Vagina (tissue), 2 donors: ENCODE measurements at places on chromosomes 1 and 21. TPM values are rescaled to one million over a fixed set of nuclear protein-coding genes. Genes with fewer than 3 reads are reported as not detected.

GRCh38 chr1:18868801-18869424, 9.5 kb upstream of the TAS1R2 start:
- DNase-seq: no peak

GRCh38 chr1:34693081-34693480, 61.8 kb upstream of the GJB5 start:
- DNase-seq: peak; percentile 58

- no peak for DNase-seq
These were observed 10.6 kb downstream of the ZZZ3 start for GRCh38 chr1:77671836-77672235.

DNA sequence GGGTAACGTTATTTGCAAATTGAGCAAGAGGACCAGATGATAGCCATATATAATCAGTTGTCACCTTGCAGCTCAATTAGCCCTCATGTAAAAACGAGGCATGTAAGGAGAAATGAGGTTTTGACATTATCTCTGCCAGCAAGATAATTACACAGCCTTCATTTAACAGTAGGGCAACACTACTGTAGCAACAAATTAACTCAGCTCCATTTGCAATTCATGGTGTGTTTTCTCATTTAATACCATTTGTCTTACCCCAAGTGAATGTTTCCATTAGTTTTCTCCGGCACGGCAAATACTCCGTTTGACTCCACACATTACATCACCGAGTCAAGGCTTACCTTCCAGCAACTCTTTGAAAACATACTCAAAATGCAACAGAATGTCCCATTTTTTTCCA, 66.7 kb downstream of the GPATCH2 start:
- DNase-seq: no peak

DNA sequence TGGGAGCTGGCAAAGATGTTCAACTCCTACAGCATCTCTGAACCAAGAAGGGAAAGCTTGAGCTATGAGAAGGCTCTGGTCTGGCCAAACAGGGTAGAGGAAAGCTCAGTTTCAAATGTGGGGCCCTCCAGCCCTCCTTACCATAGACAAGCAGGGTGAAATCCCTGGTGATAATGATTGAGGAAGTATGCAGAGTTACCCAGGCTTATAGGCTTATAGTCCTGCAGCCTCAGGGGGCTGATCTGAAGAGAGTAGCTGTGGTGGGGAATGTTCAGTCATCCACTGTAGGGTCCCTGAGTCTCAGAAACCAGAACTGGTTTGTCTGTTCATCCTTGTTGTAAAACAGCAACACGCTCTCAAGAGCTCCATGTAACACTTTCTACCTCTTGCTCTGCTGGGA, 19.8 kb upstream of the LY9 start:
- DNase-seq: no peak

DNA sequence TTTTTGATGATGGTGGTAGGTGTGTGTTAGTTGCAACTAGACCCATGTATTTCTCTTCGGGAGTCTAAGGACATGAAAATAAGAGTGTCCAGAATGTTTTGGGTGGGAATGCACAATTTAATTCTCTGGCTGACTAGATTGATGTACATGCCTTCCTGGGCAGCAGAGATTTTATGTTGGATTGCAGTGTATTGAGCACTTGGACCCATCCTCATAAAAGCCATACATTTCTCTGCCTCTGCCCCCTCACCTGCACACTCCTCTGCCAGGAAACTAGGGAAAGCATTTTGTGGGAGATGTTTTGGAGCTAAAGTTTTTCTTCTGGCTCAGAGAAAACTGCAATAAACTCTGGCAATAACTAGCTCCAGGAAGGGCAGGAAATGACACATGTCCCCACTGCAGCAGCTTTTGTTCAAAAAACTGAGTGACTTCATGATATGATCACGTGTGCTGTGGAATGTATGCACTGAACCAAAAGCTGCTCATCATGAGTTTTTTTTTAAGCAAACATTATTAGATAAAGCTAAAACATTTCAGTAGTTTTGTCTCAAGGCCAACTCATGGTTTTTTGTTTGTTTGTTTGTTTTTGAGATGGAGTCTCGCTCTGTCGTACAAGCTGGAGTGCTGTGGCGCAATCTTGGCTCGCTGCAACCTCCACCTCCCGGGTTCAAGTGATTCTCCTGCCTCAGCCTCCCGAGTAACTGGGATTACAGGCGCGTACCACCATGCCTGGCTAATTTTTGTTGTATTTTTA, 17.6 kb downstream of the RIT1 start:
- no peak for DNase-seq

GRCh38 chr21:19541602-19542001, 1138.0 kb upstream of the TMPRSS15 start:
- no peak for DNase-seq

DNA sequence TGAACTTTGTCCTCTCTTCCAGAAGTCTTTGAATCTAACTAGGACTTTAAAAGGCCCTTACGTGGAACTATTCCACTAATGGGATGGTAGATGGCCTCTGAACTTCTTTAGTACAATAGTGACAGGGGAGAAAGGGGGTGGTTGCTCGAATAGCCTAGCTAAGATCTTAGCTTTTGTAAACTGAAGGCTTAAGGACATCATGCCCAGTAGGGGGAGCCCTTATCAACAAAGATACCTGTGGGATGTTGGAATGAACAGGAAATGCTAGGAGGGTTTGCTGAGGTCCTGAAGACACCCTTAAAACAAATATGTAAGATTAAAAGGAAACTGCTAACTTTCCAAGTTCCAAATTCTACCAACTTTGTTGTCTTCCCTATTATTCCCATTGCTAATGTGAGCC, 33.2 kb downstream of the NHLH2 start:
- no peak for DNase-seq

DNA sequence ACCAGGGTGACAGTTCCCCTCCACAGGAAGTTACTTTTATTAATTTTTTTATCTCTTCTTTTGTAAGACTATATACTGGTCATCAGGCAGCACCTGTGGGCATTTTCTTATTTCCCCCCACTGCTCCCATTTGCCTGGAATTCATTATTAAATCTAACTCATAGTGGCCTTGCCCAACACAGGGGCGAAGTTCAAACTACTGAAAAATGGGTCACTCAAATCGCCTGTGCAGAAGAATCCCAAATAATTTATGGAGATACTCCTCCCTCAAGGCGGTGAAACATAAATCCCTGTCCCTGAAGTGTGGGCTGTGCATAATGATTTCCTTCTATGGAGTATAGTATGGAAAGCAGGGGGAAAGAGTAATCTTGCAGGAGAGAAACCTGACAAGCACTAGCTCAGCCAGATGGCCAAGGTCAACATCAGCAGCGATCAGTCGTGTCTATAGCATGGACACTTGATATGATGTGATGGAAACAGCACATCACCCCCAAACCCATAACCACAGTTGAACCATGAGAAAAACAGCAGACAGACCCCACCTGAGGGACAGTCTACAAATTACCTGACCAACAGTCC, 7.9 kb downstream of the CAMK2N1 start:
- no peak for DNase-seq

GRCh38 chr1:182614796-182615454, 10.7 kb upstream of the RGS16 start:
- DNase-seq: no peak

GRCh38 chr1:53316424-53316765, 11.5 kb downstream of the LRP8 start:
- DNase-seq: no peak

GRCh38 chr1:51188230-51188629, 47.8 kb upstream of the RNF11 start:
- no peak for DNase-seq

DNA sequence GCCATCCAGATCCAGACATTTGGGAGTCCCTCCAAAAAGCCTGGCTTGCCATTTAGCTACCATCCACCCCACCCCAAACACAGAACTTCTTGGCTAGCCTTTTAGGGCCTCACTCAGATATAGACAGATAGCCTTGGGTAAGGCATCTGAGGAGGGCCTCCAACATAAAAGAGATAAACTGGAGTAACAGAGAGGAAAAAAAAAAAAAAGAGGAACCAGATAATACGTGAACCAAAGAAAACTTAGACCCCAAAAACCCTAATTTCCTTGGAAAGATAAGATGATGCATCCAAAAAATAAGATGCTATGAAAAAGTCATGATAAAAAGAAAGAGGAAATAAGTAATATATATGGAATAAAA, 19.8 kb upstream of the LSS start:
- DNase-seq: no peak

- DNase-seq: no peak
These were observed 1123.1 kb downstream of the PLA2G4A start for GRCh38 chr1:187951817-187952216.

DNA sequence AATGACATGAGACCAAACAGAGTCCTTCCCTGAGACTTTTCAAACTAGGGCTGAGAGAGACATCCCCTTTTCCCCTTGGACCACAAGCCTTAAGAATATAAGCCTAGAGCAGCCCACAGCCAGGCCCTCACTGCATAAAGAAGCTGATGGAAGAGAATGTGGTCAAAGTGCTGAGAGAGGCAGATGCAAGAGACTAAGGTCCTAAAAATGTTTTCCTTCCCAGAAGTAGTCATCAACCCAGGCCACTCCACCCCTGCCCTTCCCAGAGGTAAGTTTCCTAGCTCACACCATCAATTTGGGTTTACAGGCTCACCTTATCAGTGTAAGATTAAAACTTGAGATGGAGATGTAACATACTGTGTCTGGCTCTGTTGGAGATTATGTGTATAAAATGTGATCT, 58.2 kb downstream of the BCAR3 start:
- DNase-seq: no peak

GRCh38 chr1:12124693-12125421, 41.9 kb upstream of the TNFRSF1B start:
- no peak for DNase-seq

DNA sequence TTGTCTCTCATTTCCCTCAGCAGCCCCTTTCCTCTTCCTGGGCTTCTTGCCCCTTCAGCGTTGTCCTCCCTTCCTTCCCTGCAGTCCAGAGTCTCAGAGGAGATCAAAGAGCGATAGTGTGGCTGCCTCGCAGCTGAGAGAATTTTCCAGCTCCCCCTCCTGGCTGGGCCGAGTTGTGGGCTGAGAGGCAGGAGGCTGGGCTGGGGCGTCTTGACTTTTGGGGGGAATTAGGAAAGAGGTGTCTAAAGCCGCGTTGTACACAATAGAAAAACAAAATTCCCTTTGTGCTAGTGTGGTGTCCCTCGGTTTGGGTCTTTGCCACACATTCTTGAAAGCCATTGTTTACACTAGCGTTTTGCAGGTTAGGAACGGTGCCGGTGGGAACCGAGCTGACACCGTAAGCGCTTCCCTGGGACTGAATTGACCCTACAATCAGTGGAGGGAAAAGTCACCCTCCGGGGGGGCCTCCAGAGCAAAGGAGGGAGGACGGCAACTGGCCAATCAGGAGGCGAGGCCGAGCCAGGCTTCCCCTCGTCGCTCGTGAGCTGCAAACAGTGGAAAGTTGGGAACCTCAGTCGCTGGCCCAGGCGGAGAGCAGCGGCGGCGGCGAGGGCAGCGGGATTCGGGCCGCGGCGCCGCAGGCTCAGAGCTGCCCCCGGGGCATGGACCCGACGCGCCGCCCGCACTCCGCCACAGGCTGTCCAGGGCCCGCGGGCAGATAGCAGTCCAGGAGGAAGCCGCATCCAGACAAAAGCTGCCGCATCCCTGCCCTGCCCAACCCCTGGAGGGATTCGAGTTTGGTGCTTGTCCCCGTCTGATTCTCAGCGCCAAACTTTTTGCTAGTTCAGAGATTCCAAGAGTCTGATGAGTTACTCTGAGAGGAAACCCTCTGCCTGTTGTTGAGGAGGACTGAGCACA, at the start of gene HMCN1:
Gene HMCN1 (plus strand): TSS at position 574 of the 918 bp plus-strand sequence. CDS start 389 bp downstream, outside the sequence.
- no peak for DNase-seq

DNA sequence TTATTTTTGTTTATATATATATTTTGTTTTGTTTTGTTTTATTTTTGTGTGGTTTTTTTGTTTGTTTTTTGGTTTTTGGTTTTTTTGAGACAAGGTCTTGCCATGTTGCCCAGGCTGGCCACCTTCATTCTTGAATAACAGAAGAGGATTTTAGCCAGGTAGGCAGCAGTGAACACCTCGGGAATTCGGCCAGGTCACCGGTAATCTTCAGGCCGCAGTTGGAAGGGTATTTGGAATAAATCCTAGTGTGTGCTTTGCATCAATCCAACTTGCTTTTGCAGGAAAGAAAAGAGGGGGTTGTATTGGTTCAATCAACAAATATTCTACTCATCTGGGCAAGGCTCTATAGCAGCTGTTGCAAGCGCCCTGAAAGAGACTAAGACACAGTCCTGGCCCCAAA, 53.9 kb downstream of the MT1HL1 start:
- DNase-seq: no peak

DNA sequence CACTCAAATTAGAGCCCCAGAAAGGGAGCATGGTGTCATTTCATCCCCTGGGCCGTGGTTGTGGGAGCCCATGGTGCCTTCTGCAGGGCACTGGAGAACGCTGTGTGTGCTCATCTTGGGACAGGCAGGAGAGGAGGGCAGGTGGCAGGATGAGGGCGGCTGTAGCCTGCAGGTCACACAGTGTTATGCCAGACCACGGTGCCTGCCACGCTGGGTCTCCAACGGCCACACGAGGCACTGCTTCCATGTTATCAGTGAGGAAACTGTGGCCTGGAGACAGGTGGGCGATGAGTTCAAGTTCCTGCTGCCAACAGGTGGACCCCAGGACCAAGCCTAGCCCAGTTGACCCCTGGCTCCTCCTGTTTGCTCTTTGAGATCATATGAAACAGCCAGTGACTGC, 21.0 kb downstream of the ABCG1 start:
- no peak for DNase-seq

DNA sequence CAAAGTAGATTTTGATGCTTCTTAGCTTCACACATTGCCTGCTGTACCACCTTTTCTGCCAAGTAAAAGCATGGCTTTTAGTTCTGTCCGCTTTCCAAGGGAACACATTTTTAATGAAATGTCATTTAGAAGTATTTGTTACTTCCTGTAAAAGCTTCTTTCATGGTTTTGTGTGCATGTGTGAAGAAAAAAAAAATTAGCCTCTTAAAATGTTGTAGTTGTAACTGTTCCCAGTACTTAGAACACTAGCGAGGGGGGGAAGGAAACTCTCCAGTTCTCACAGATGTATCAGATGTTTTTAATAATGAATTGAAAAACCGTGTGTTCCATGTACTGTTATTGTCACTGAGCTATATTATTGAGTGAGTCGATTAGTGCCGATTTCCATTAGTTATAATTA, 568.3 kb upstream of the ADGRL2 start:
- DNase-seq: no peak

GRCh38 chr1:64488862-64489261, 18.9 kb downstream of the CACHD1 start:
- no peak for DNase-seq

DNA sequence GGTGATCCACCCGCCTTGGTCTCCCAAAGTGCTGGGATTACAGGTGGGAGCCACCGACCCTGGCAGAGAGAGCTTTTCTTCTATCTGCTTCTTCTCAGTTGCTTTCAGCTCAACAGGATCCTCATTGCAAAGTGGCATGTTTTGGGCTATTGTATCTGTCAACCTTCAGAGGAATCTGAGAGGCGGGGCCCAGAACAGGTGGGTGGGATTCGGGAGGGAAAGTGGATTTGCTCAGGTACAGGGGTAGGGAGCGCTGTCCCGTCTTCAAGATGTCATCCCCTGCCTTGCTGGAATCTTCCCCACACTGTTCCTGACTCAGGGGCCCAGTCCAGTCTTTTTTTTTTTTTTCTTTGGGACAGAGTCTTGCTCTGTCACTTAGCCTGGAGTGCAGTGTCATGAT, 26.9 kb upstream of the RCC2 start:
- no peak for DNase-seq

Gene CFHR3
- total RNA-seq: not detected

Gene CFHR1
- total RNA-seq: not detected

Gene DNAI4
- total RNA-seq: 10.3 TPM

Gene GPR25
- total RNA-seq: 5.9 TPM

Gene SF3B4
- 21.6 TPM for total RNA-seq

Gene BATF3
- total RNA-seq: 7.9 TPM

Gene ACKR1
- total RNA-seq: 102 TPM

Gene ASCL5
- total RNA-seq: not detected

Gene LMX1A
- total RNA-seq: not detected

Gene BCAN
- 2.0 TPM for total RNA-seq

Gene LENEP
- total RNA-seq: not detected

Gene OR2L13
- not detected for total RNA-seq
